Uterus (tissue), 4 donors: ENCODE measurements at places on chromosomes 3 and 15.

- DNase-seq, result no peak
Measured at GRCh38 chr3:52721002-52721729, 15.3 kb downstream of the SPCS1 start.

- no peak for DNase-seq
Measured at GRCh38 chr15:32878342-32878741, 160.5 kb downstream of the GREM1 start.

- no peak for DNase-seq
Measured at GRCh38 chr3:197103766-197104165, 74.1 kb upstream of the MELTF start.

GRCh38 chr3:195886181-195887141 lies 21.9 kb downstream of the TNK2 start:
- no peak for DNase-seq

DNA sequence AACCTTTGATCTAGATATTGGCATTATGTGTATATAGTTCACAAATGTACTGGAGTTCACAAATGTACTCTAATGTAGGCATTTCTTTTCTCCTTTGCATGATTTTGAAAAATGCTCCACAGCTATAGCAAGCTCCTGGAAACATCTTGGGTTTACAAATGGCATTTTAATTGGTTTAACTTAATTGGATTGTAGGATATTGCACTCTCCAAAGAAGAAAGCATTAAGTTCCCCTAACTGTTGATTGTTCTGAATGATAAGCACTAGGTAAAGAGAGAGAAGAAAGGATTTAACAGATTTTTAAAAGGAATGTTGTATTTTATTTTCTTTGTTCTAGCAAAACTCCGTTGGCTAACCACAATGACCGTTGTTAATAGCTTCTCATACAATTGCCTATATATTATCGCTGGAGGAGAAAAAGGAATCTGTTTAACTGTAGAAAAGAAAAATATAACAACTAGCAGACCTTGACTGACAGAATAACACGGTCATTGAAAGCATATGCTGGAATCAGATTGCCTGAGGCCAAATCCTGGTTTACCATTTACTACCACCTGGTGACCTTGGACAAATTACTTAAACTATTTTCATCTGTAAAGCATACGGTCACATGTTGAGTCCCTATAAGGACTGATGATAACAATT lies 170.8 kb downstream of the PEX5L start:
- DNase-seq, result no peak

GRCh38 chr3:17138246-17139039 lies 253.7 kb downstream of the PLCL2 start:
- DNase-seq, result no peak

DNA sequence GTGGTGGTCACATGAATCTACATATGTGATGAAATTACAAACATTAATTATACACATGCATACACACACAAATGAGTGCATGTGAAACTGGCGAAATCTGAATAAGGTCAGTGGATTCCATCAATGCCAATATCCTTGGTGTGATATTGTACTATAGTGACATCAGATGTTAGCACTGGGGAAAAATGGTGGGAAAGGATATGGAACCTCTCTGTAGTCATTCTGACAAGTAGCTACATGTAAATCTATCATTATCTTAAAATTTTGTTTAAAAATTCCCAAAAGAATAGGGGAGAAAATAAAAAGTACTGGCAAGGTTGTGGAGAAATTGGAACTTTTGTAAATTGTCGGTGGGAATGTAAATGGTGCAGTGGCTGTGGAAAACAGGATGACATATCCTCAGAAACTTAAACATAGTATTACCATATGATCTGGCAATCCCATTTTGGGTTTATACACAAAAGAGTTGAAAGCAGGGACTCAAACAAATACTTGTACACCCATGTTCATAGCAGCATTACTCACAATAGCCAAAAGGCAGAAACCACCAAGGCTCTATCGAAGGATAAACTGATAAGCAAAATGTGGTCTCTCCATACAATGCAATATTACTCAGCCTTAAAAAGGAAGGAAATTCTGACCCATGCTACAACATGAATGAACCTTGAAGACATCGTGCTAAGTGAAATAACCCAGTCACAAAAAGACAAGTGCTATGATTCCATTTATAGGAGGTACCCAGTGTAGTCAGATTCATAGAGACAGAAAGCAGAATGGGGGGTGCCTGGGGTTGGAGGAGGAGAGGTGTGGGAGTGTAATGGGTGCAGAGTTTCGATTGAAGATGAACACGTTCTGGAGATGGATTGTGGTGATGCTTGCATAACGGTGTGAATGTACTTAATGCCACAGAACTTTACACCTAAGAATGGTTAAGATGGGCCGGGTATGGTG lies 25.3 kb upstream of the HRH1 start:
- DNase-seq, result no peak

GRCh38 chr3:100171211-100171914 lies 57.1 kb upstream of the FILIP1L start:
- no peak for DNase-seq

DNA sequence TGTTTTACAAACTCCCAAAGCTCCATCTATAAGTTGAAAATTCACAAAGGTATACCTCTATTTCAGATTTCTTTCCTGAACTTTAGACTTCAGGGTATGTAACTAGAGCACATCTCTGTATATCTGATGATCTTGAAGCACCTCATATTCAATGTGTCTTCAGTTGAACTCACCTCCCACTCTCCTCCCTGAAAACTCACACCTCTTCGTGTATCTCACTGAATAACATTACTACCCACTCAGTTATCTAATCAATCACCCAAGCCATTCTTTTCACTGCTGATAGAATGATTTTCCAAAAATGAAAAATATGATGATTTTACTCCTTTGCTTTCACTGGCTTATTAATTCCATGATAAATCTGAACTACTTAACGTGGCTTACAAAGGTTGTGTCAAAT lies 52.9 kb downstream of the GTPBP8 start:
- no peak for DNase-seq
